ENCODE measurements at places on chromosomes 3 and 15.

- no peak for DNase-seq
These were observed 3.1 kb downstream of the CMTM6 start for GRCh38 chr3:32499585-32499984.

DNA sequence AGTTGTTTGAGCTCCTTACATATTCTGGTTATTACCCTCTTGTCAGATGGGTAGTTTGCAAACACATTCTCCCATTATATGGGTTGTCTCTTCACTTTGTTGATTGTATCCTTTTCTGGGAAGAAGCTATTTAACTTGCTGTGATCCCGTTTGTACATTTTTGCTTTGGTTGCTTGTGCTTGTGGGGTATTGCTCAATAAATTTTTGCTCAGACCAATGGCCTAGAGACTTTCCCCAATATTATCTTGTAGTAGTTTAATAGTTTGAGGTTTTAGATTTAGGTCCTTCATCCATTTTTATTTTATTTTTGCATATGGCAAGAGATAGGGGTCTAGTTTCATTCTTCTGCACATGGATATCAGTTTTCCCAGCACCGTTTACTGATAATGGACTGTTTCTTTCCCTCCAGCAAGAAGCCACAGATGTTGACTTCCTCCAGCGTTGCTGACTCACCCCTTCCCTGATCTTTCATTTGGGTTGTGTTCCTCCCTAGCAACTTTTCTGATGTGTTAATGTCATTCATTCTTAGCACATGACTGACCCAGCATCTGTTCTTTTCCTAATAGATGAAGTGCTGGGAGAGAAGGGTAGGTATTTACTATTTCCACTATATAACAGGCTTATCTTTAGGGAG is 166.7 kb upstream of the SGO1 start:
- DNase-seq, result no peak

- DNase-seq, result no peak
These were observed 14.2 kb downstream of the CSK start for GRCh38 chr15:74795966-74796625.

DNA sequence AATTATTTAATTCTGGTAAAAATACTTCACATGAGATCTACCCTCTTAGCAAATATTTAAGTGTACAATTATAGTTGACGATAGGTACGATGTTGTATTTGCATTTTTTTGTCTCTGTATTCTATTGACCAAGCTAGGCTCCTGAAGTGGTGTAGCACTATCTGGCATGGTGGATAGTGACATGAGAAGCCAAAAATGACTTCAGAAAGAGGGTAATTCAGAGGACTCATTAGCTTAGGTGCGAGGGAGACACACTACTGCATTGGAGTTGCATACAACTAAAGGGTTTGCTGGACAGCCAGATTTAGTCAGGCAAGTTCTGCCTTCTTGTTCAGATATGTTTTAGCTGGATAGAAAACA is 50.6 kb downstream of the KBTBD8 start:
- no peak for DNase-seq

DNA sequence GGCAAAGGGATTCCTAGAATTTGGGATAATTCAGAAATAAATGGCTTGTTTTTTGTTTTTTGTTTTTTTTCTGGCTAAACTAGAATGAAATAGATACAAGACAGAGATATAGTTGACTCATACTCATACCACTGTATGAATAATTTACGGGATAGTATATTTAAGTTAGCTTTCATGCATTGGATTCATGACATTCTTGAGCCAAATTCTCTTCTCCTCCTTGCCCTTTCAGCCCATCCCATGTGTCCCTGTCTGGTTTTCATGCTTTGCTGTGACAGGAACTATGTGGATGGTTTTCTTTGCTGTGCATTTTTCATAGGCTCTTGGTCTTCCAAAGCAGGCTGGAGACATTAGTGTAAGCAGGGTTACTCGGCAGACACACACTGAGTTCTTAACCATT is 66.6 kb upstream of the UMPS start:
- no peak for DNase-seq

DNA sequence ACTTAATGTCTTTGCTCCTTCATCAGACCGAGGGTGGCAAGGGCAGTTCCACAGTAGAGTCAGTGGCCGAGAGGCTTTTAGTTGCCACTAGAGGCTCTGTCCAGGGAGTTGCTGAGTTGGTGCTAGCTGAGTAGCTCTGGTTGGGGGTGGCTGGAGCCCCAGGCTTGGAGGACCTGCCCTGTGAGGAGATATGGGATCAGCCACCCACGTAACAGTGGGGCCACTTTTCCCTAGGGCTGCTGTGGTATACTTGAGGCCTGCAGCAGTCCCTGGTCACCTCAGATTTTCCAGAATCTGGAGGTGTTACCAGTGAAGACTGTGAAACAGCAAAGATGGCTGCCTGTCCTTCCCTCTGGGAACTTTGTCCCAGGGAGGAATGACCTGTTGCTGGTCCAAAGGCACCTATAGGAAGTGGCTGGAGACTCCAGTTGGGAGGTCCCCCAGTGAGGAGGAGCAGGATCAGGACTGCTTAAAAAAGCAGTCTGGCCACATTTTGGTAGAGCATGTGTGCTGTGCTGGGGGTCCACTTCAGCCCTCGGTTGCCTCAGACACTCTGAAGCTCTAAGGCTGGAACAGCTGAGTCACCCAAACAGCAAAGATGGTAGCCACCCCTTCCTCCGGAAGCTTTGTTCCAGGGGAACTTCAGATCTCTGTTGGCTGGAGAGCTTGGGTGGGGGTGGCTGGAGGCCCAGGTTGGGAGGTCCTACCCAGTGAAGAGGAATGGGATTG is 72.9 kb downstream of the AKAP13 start:
- no peak for DNase-seq

DNA sequence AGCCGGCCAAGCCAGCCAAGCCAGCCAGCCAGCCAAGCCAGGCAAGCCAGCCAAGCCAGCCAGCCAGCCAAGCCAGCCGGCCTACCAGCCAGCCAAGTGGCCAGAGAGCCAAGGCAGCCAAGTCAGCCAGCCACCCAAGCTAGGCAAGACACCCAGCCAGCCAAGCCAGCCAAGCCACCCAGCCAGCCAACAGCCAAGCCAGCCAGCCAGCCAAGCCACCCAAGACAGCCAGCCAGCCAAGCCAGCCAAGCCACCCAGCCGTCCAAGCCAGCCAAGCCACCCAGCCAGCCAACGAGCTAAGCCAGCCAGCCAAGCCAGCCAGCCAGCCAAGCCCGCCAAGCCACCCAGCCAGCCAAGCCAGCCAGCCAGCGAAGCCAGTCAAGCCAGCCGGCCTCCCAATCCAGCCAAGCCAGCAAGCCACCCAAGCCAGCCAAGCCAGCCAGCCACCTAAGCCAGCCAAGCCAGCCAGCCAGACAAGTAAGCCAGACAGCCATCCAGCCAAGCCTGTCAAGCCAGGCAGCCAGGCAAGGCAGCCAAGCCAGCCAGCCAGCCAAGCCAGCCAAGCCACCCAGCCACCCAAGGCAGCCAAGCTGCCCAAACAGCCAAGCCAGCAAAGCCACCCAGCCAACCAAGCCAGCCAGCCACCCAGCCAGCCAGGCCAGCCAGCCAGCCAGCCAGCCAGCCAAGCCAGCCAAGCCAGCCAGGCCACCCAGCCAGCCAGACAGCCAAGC is 200.5 kb downstream of the GOLGA6L6 start:
- DNase-seq, result no peak

- no peak for DNase-seq
These were observed 46.9 kb upstream of the NTRK3 start for GRCh38 chr15:88303395-88303794.

DNA sequence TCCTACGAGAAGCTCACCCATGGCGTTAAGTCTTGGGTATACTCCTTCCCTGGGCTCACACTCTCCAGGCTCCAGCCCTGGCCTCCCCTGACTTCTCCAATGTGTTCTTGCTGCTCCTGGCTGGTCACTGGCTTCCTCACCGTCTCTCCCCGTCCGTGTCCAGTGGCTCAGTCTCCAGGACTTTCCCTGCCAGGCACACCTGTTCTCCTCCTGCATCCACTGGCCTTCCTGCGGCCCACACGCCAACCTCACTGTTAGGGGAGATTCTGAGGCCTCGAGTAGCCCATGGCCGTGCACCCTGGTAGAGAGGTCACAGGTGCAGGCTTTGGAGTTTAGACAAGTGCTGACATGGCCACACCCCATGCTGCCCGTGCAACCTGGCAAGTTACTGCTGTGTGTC is 91.9 kb upstream of the SNRPA1 start:
- no peak for DNase-seq

GRCh38 chr3:58029842-58030584 is 21.8 kb downstream of the FLNB start:
- no peak for DNase-seq

DNA sequence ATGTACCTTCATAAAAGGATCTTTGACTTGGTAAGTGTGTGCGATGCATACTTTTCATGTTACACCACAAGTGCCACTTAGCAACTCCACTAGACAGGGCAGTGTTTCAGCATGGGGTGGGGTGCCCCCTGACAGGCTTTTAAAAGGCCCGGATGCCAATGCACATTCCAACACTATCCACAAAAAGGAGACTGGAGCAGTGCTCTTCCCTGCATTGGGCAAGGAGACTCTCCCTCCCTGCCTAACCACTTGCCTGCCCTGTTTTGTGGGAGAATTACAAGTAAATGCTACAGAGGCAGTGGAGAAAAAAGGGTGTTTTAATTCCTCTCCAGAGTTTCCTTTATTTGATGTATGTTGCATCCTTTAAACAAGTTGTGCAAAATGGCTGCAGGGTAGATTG is 1.7 kb upstream of the RARB start:
- no peak for DNase-seq

GRCh38 chr3:164332831-164333802 is 745.2 kb downstream of the SI start:
- DNase-seq, result no peak

GRCh38 chr3:123870033-123870432 is 14.1 kb downstream of the MYLK start:
- no peak for DNase-seq

DNA sequence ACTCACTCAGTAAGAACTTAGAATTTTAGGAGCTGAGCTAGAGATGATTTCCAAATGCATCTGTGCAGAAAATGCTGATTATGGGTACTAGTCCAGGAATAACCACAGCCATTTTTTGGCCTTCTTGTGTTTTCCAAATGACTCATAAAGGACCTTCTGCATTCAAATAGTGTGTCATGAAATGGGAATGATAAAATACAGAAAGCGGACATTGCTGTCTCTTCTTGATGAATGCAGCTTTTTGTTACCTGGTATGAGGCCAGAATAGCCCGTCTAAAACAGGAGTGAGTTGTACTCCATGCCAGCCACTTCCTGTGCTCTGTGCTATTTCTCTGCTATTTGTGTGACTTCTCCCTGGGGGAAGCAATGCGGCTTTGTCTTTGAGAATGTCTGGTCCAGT is 20.5 kb upstream of the FRMD5 start:
- DNase-seq, result no peak

- DNase-seq, result no peak
These were observed 32.4 kb upstream of the PDZRN3 start for GRCh38 chr3:73657186-73657585.

DNA sequence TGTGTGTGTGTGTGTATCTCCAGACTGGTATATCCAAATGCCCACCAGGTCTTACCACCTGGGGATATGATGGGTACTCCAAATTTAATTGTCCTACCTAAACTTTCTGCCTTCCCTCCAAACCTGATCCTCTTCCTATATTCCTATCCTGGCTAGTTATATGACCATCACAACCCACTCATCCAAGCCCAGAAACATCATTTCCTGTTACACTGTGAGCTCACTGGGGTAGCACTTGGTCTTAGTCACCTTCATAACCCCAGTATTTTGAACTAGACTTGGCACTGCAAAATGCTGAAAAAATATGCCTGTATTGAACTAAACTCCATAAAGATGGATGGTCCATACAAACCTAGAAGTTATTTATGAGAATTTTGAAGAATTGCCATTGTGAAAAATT is 178.8 kb upstream of the EIF1B start:
- no peak for DNase-seq

- DNase-seq, result no peak
These were observed 65.1 kb upstream of the KLF13 start for GRCh38 chr15:31261266-31262142.

GRCh38 chr3:45060165-45060892 is 34.2 kb downstream of the CLEC3B start:
- no peak for DNase-seq

- DNase-seq, result no peak
These were observed 361.0 kb upstream of the IL12A start for GRCh38 chr3:159627634-159628033.

DNA sequence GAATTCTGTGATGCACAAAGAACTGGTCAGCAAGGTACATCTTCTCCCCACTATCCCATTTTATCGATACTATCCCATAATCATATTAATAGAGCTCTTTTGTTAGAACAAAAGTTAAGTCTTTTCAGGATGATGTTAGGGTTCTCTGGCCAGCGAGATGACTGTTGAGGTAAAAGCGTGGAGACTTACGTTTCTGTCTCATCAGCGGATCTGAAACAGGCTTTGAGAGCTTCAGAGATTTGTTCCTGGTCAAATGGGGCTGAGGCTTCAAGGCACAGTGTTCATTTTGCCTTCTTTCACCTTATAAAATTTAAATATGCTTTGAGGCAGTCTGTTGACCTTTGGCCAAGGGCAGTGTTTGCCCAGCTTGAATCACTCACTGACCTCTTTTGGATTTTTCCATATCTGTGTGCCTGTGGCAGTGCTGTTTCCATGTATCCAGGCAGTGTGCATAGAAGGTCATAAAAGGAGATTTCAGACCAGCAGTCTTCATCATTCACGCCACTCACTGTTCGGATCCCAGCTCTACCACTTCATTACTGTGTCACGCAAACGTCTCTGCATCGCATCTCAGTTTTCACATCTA is 3.1 kb downstream of the ADAMTSL3 start:
- DNase-seq, result no peak

- DNase-seq, result no peak
These were observed 144.2 kb downstream of the RYR3 start for GRCh38 chr15:33454996-33455395.

DNA sequence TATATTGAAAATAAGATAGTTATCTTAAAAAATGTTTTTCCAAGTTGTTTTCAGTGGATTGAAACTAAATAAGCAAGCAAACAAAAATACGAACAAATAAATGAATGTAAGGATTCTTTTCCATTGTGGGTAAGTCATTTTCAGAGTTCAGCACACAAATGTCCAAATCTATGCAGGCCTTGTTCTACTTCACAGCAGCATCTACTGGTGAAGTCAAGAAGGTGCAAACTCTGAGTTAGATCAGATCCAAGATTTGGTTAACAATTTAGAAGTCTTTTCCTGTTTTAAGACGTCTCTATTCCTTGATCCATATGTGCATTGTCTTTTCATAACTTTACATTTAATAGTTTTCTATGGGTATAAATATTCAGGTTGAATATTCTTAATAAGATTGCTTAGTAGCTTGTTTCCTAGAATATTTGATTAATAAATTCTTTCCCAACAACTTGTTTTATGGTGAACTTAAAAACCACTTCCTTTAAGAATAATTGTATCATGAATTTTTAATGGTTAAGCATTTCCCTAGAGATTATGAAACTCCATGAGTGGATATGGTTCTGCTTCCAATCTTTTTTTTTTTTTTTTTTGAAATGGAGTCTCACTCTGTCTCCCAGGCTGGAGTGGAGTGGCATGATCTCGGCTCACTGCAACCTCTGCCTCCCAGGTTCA is 10.5 kb downstream of the PTX3 start:
- no peak for DNase-seq

DNA sequence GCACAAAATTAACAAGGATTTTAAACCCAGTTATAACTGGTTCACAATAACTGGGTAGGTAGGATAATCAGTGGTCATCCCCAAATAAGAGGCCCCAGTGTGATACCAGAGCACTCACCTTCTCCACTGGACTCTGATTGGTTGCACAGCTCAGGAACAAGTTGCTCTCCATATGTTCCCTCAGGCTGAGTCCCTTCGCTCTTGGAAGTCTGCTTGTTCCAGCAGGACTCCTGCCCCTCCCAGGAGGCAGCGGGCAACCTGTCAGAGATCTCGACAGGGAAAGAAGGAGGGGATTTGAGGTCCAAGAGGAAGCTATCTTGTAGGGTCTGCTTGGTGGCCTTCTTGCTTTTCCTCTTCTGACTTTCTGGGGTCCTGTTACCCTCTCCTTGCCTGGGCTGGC is 51.6 kb upstream of the HEG1 start:
- no peak for DNase-seq

Data from activated T-cell treated with anti-CD3 and anti-CD28 coated beads for 24 hours (primary cell).